ENCODE measurements at places on chromosomes 7 and 10.

GRCh38 chr7:74288034-74288881, 949 bp upstream of the CLIP2 start:
- DNase-seq: no peak

DNA sequence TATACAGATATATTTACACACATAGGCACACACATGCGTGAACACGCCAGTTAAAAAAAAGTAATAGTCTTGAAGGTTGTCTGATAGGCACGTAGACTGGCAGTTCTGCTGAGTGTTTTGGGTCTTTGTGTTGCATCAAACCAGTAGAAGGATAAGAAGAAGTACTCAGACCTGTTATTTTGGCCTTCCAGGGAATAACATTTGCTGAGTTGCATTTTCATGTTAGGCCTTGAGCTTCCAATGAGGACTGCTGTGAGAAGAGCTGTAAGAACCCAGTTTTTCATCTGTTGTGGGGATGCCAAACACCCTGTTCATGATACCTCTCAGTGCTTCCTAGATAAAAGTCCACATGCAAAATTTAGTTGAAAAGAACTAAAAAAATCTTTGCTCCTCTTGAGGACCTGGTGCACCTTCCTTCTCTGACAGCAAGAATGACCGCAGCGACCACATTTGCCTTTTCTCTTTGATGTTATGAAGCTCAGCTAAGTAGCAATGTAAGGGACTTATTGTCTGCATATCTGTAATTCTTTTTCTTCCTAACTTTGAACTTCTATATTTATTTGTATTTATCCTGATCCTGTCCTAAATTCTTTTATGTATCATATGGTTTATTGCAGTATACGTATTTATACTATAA, 27.2 kb downstream of the HIPK2 start:
- DNase-seq: no peak

- DNase-seq: no peak
Observed at GRCh38 chr10:111999205-111999914, 184.2 kb downstream of the GPAM start.

DNA sequence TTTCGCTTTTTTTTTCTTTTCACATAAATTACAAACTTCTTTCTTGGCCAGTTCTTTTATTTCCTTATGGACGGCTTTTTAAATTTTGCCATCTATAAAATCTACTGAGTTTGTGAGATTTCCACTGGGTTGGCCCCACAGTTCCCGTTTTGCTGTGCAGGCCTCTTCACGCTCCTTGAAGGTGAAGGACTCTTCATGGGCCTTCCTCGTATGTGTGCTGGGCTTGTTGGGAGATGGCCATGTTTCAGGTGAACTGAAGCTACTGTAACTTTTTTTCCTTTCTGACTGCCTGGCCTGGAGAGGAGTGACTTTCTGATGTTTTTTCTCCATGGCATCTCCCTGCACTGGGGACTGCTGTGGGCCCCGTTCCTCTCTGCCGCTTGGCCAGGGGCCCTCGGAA, 262.4 kb downstream of the COBL start:
- DNase-seq: no peak

- no peak for DNase-seq
Observed at GRCh38 chr10:49115015-49115795, at the start of gene VSTM4. Gene VSTM4, minus strand, starts transcription at chr10:49115522. Its CDS starts 37 bp downstream, at chr10:49115485.

GRCh38 chr10:23073527-23073926, 21.9 kb upstream of the MSRB2 start:
- no peak for DNase-seq

- DNase-seq: no peak
Observed at GRCh38 chr7:12231097-12231496, 20.0 kb downstream of the TMEM106B start.

DNA sequence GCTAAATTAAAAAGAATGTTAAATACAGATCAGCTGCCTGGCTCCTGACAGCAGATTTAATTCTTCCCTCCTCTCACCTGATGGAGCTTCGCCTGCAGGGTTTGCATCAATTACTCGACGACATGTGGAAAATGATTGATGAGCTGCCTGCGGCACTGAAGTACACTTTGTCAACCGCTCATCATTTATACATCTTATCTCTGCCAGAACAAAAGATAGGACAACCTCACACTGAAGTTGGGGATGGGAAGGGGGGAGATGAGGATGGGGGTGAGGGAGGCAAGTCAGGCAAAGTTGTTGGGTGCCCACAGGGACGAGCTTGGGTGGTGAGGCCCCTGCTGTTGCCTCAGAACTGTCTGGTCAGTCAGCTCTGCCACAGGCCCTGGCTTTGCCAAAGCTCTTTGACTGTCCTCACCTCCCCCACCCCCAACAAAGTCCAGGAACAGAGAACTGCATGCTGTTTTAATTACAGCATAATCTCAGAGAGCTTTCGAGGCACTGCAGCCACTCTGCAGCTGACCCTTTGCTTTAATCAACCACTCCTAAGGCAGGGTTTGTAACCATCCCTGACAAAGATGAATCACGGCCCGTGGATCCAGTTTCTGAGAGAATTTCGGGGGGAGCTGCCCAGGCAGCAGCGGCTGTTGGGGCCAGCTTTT, 702.3 kb downstream of the LRMDA start:
- DNase-seq: no peak

- DNase-seq: no peak
Observed at GRCh38 chr7:20358762-20359282, 28.1 kb downstream of the ITGB8 start.

- DNase-seq: no peak
Observed at GRCh38 chr7:45653209-45653907, 79.2 kb downstream of the ADCY1 start.

- DNase-seq: no peak
Observed at GRCh38 chr7:77498659-77499379, 38.3 kb upstream of the PTPN12 start.

- no peak for DNase-seq
Observed at GRCh38 chr7:89887489-89887888, 266.8 kb upstream of the STEAP1 start.

DNA sequence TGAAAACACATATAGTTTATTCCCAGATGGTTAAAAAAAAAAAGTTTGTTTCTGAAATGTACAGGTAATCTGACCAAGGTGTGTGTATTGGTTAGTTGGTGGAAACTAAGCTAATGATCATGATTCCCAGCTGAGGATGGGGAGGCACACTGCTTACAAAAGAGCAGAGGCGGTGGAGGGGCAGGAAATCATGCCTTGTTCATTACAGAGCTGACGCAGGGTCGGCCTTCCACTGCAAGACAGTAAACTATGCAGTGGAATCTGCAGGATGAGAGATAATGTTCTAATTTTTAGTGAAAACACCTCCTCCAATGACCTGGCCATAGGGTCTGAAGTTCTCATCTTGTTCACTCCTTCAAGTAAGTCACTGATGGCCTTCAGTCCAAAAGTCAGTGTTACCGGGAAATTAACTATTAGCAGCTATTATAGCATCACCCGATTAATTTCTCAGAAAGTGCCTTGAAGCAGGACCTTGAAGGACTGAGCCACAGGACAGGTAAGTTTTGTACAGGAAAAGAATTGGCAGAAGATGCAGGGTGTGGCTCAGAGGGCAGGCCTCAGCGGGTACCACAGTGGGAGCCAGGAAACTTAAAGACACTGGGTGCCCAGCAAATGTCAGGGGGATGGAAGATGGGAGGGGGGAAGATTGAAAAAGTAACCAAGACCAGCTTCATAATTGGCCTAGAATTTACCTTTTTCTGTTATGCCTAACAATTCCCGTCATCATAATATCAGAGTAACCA, 36.0 kb downstream of the MYOF start:
- DNase-seq: no peak

DNA sequence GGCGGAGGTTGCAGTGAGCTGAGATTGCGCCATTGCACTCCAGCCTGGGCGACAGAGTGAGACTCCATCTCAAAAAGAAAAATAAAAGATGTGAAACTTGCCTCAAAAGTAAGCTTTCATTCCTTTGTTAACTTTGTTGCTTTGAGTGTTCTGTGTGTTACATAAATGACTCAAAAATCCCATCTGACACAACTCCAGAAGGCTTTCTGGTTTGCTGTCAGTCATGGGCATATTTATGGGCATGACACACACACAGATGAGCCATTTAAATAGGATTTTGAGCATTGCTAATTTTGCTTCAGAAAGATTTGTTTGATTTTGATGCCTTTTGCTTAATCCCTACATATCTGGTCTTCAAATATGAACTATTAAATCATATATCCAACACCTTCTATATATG, 82.6 kb downstream of the CACNB2 start:
- no peak for DNase-seq

GRCh38 chr7:66952343-66953043, 31.5 kb downstream of the TMEM248 start:
- no peak for DNase-seq

- DNase-seq: no peak
Observed at GRCh38 chr10:101725296-101726114, 30.5 kb upstream of the FBXW4 start.

DNA sequence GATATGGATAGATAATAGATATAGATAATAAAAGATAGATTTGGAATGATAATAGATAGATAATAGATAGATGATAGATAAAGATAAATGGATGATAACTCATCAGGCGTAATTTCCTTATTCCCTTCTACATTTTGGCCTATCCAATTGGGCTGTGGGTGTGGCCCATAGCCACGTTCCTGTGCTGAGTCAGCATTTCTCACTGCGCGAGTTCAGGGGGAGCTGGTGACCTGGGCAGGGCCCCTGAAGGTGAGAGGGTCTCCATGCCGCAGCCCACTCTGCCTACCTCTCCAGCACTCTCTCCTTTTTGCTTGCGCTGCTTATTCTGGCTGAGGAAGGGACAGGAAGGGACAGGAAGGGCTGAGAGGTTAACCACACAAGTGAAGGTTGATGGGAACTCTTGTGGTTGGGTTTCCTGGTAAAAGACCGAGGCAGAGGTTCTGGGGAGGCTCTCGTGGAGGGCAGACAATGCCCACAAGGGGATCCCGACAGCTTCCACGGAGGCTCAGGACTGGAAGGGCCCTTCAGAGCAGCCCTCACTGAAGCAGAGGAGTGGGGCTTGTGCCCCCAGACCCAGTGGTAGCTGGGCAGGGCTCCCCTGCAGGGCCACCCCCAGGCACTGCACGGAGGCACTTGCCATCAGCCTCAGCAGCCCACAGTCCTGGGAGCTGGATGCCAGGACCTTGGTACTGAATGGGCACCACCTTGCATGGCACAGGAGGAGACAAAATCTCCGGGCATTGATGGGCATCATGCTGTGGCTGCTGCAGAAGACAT, 247.3 kb upstream of the PITRM1 start:
- DNase-seq: no peak

- no peak for DNase-seq
Observed at GRCh38 chr7:110839866-110840265, 251.1 kb upstream of the LRRN3 start.

DNA sequence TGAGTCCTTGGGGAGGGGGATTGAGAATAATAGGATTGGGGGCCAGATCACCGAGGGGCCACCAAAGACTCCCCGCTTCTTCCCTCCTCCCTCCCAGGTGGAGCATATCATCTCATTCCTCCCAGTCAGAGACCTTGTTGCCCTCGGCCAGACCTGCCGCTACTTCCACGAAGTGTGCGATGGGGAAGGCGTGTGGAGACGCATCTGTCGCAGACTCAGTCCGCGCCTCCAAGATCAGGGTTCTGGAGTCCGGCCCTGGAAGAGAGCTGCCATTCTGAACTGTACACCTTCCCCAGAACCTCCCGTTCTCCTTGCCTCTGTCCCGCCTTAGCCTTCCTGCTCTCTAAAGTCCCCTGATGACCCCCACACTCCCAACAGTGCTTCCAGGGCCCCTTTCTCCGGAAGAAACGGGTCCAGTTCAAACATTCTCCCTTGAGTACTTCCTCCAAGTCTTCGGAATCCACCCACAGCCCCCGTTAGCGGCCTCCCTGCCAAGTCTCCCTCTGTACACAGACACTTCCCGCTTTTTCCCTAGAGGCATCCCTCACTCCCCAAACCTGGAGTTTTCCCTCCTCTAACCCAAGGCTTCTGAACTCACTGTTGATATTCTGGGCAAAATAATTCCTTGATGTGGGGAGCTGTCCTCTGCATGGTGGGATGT, 4.1 kb downstream of the FBXO24 start:
- DNase-seq: no peak

DNA sequence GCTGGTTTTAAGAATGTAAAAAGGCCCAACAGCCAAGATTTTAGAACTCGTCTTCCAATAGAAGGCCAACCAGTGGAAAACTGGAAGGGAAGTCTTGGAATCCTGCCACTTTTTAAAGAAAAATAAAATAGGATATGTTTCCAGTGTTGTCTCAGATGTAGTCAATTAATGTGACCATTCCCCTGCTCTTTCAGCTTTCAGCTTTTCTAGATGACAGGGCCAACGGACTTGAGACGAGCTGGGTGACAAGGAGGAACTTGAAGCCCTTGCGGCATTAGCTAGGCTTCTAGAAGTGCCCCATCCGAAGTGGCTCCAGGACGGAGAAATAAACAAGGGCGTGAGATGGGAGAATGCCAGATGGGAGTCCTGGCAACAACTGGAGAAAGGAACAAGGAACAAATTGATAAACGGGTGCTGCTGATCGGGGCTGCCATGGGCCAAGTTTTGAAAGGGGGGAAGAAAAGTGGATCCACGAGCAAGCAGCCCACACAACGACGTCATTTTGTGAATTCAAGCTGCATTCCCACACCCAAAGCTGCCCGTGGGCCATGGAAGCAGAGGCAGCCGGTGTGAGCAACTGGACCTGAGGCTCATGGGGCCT, 42.3 kb downstream of the CTBP2 start:
- DNase-seq: no peak

DNA sequence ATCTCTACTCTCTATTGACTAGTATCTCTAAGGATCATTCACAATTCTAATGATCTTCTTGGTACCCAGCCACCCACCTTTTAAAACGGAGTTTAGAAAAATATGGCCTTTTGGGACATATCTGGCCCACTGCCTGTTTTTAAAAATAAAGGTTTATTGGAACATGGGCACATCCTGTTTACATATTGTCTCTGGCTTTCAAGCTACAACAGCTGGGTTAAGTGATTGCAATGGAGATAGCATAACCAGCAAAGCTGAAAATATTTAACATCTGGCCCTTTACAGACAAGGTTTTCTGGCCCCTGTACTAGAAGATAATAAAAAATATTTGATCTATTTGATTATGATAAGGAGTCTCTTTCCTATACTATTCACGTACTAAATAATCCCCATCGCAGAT, 232.4 kb upstream of the RHOBTB1 start:
- DNase-seq: no peak

DNA sequence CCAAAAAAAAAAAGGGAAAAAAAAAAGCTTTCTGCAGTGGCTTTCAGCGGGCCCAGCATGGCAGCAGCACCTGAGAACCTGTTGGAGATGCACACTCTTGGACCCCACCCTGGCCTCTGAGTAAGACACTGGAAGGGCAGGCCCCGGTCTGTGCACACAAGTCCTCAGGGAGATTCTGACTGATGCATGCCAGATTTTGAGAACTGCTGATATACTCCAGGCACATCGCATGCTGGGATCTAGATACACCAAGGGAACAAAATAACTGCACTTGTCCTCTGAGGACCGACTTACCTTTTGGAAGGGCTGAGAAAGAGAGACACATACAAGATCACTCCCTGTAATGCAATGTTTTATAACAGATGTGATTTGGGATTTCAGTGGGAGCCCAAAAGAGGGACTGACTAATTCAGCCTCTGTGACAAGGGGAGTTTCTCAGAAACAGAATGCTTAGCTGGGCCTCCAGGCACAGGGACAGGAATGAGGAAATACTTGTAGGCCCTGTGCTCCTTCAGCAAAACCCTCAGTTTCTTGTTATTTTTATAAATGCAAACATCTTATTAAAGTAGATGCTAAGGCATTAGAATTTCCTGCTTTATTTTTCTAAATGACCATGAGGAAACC, 8.2 kb downstream of the EGFR start:
- DNase-seq: no peak

- DNase-seq: no peak
Observed at GRCh38 chr7:1567896-1568510, 1.8 kb downstream of the PSMG3 start.

Measured in stimulated activated CD8-positive, alpha-beta memory T cell treated with anti-CD3 and anti-CD28 coated beads, Interleukin-4, amount 100 ng/mL, for 1 hour (primary cell).